ENCODE measurements at places on chromosomes 3 and 15.

GRCh38 chr3:160768918-160769317, 12.9 kb downstream of the PPM1L start:
- no peak for DNase-seq

DNA sequence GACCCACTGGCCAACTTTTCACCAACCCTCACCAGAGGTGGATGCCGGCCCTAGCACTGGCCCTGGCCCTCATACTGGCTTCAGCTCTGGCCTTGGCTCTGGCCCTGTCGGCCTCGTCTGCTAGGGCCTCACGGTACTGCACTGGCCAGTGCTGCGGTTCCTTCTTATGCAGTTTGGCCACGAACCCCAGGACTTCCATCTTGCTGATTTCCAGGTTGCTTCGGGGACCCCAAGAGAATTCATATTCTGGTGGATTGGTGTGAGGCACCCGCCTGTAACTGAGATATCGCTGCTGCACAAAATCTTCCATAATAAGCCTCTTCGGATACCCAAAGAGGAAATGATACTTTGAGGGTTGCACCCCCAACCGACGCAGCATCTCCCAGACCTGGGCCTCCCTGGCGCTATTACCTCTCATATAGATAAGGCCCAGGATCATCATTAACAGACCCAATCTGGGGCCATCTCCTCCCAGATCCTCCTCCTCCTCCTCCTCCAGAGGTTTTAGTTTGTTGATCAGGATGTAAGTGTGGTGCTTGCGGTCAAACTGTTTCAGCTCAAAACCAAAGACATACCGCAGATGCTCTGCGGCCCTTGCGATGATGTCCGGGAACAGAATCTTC, 883 bp downstream of the MAGEF1 start:
- DNase-seq, result peak; percentile 40

DNA sequence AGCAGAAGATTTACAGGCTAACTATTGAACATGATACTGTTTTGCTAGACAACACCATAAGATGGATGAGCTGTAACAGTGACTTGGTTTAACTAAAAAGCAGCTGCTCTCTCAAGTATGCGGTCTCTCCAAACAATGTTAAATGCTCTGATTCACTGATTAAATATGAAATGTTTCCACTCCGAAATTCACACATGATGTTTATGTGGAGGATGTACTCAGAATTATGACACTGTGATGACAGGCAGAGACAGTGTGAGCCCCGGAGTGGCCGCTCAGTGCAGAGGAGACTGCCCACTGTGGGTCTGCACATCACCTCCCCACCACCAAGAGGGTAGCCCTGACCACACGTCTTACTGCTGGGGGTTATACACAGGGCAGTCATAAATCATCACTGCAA, 83.9 kb upstream of the MEX3B start:
- DNase-seq, result no peak

- no peak for DNase-seq
Observed at GRCh38 chr3:133361011-133361410, 38.8 kb upstream of the BFSP2 start.

GRCh38 chr3:151035072-151035471, 50.4 kb upstream of the MED12L start:
- DNase-seq, result no peak

GRCh38 chr3:197311591-197311990, 13.2 kb upstream of the DLG1 start:
- DNase-seq, result no peak

GRCh38 chr3:157064402-157064801, 95.5 kb downstream of the CCNL1 start:
- no peak for DNase-seq

- no peak for DNase-seq
Observed at GRCh38 chr3:127787571-127788365, 34.5 kb downstream of the MGLL start.

DNA sequence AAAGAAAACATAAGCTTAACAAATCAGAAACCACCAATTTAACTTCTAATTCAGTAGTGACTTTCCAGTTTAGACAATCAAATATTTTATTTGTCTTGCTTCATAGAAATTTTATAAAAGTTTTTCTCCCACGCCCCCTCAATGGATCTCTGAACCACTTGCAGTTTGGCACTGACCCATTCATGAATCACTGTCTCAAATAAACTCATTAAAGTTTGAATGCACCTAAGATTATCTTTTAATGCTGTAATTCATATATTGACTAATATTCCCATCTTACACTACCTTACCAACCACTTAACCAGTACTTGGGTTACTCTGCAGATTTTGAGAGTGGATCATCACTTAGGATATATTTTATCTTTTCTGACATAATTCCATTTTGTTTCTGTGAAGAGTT, 880.2 kb downstream of the OTOL1 start:
- no peak for DNase-seq

DNA sequence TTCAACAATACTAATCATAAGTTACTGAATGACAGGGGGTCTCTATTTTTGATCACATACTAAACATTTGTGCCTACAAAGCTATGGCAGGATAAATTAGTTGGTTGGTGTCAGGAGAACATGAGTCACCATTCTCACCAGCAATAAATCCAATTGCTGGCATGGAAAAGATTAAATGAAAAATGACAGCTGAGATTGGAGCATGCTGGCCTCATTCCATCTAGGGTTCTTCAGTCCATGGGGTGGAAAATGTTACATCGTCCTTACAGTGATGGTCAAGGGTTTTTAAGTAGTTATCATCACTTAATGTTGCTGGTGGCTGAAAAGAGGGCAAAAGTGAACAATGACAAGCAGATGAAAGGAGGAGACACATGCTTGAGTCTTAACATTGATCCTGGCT, 180.1 kb upstream of the BCL6 start:
- DNase-seq, result no peak

GRCh38 chr15:91929509-91929908, 76.0 kb downstream of the SLCO3A1 start:
- no peak for DNase-seq

- DNase-seq, result no peak
Observed at GRCh38 chr3:67559029-67559605, 95.3 kb downstream of the SUCLG2 start.

DNA sequence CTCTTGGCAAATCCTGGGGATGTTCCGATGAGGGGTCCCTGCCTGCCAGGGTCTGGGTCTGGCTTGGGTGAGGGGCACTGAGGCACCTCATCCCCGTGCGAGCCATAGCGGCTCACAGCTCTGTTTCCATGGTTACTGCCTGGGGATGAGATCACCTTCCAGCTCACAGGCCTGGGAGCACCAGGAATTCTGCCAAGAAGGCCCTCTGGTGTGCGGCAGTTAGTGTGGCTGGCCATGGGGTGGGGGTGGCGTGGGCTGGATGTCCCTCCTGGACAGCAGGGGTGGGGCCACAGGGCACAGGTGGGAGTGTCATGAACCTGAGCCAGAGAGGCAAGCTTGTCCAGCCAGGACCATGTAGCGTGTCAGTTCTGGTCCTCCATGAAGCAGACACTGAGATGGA, 22.1 kb upstream of the PRR23E start:
- DNase-seq, result no peak

DNA sequence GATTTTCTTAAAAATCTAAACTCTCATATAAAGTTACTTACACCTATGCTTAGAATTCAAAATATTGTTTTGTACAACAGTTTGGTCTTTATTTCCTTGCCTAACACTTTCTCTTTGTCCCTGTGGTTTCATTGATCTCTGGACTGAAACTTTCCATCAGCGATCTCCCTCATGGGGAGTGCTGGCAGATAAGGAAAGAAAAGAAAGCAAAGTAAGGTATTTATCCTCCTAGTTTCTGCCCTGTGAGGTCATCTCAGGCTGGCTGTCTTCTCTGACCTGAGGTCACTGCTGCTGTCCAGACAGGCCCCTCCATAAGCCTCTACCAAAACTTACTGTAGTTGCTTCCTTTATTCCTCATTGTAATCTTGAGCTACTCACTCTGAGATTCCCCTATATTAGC, 57.9 kb upstream of the EPHA6 start:
- no peak for DNase-seq

DNA sequence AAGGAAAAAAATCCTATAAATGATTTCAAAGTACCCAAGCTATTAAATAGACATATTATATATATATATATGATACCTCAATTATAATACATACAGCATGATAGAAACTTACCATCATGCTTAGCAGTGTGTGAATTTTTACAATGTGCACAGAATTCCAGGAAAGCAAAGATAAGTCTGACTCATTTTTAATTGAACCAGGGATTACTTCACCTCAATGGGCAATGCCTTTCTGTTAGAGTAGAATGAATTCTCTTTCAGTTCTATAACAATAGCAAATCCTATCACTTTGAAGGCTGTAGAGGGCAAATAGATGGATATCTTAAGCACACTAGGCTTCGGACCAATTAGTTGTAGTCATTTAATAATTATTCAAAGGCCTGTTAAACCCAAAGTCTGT, 54.8 kb upstream of the P3H2 start:
- no peak for DNase-seq

- no peak for DNase-seq
Observed at GRCh38 chr3:146085678-146086077, 75.3 kb downstream of the PLOD2 start.

GRCh38 chr15:35852818-35853624, 307.1 kb upstream of the DPH6 start:
- no peak for DNase-seq

- no peak for DNase-seq
Observed at GRCh38 chr3:184472723-184473428, 88.7 kb upstream of the EPHB3 start.

DNA sequence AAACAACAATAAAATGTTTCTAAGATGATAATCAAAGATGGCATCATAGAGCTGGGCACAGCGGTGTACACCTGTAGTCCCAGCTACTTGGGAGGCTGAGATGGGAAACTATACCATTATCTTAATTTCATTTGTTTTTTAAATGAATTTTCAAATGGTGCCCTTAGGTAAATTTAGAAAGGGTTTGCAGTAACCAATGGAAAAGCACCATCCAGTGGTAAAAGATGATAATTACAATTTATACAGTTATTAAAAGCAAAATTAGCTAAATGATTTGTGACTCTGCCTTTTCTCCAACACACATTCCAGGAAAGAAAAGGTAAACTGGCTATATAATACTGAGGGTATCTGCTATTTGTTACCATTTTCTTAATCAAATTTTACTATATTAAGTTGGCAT, 14.4 kb upstream of the ANKRD28 start:
- no peak for DNase-seq

DNA sequence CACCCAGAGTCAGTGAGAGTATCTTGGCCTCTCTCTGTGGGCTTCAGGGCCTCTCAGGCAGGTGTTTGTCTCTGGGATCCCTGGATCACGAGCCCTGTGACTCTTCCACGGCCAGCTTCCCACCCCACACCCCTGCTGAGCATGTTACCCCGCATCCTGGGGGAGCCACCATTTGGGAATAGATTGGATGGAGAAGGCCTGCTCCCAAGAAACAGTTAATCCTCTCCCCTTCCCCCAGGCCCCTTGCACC, 15.5 kb upstream of the SRP14 start:
- no peak for DNase-seq

- no peak for DNase-seq
Observed at GRCh38 chr3:108780235-108780634, 23.0 kb upstream of the RETNLB start.

GRCh38 chr15:49366496-49366895, 56.5 kb upstream of the FGF7 start:
- no peak for DNase-seq

- no peak for DNase-seq
Observed at GRCh38 chr3:146709969-146710368, 104.8 kb upstream of the PLSCR5 start.

- DNase-seq, result no peak
Observed at GRCh38 chr15:90981681-90982080, 12.7 kb downstream of the PRC1 start.

DNA sequence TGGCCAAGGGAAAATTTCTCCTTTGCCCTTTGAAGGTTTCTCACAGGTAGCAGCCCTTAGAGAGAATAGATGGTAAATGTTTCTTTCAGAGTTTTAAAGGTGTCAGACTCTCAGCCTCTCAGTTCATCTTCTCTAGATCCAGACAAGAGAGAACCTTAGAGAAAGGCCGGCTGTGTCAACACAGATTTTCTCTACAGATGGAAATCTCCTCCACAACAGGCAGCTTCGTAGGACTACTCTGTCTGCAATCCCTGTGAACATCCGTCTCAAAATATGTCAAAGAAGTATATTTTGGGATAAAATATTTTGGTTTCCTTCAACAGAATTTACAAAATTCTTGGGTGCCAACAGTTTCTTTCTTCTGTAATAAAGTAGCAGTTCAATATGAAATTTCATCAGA, 282.1 kb upstream of the POU1F1 start:
- no peak for DNase-seq

DNA sequence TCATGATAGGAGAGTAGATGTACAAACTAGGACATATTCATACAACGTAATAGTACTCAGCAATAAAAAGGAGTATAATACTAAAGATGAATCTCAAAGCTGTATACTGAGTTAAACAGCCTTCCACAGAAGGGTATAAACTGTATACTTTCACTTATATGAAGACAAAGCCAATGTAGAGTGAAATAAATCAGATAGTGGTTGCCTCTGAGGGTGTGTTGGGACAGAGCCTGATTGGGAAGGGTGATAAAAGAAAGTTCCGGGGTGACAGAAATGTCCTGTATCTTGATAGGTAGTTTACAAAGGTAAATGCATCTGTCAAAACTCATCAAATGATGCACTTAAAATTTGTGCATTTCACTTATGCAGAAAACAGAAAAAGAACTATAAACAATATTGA, 122.5 kb downstream of the ADAM10 start:
- DNase-seq, result no peak

DNA sequence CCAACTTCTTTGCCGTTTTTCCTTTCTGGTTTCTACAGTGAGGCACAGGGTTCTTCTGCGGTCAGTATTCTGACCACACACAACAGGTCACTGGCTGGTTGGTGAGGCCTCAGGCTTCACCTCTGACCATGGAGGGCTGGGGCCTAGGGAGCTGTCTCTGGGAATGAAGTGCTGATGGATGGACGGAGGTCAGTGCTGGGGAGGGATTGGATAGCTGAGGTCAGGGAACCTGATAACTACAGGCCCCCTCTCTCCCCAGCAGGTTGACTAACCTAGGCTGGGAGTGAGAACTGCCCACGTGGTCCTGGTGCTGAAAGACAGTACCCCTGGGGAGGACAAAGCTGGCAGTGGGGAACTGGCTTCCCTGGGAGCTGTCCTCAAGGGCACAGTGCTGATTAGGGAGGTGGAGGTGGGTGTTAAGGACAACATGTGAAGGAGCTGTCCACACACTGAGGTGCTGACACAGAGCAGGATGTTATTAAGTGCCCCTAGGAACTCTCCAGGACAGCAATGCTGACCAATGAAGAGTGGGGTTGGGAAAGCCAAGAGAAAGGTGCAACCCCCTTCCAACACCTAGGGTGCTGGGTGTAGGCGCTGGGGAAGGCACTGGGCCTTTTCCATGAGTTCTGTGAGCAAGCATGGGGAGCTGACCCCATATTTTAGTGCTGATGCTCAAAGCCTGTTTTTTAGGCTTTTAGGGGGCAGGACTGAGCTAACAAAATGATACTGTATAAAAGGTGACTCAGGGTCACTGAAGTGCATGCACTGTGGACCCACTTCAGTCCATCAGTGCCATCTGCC, 45.2 kb downstream of the ATP2B2 start:
- DNase-seq, result peak; percentile 52

- DNase-seq, result no peak
Observed at GRCh38 chr3:20141316-20141715, 44.7 kb downstream of the SGO1 start.

- DNase-seq, result peak; percentile 61
Observed at GRCh38 chr15:68256675-68257450, 20.7 kb upstream of the FEM1B start.

All from T-helper 2 cell treated with Interferon-gamma antibody and Interleukin-4, amounts not matched to agents 5 μg/mL and 100 μg/mL, for 36 hours (primary cell).